ENCODE measurements at places on chromosomes 16 and 17.
A peak's percentile ranks its signal among the peaks of the same experiment; 100 is the strongest.

DNA sequence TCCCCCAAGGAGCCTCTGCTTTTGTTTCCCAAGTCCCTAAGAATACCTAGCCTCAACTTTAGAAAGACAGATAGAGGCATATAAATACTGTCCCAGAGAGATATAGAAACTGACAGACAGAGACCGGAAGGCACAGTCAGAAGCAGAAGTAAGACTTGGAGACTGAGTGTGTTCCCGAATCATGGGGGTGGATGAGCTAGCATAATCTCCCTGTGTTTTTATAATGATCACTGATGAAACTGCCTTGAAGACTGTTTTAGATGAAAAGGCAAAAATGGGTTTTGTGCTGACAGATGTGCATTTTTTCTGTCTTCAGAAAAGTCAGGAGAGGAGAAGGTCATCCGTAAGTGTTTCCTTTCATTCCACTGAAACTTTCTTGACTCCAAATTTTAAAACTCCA, 8.3 kb upstream of the PSMD3 start:
- DNase-seq, result no peak

- peak; percentile 54 for DNase-seq
Observed at GRCh38 chr17:75753514-75754377, 11.2 kb downstream of the GALK1 start.

DNA sequence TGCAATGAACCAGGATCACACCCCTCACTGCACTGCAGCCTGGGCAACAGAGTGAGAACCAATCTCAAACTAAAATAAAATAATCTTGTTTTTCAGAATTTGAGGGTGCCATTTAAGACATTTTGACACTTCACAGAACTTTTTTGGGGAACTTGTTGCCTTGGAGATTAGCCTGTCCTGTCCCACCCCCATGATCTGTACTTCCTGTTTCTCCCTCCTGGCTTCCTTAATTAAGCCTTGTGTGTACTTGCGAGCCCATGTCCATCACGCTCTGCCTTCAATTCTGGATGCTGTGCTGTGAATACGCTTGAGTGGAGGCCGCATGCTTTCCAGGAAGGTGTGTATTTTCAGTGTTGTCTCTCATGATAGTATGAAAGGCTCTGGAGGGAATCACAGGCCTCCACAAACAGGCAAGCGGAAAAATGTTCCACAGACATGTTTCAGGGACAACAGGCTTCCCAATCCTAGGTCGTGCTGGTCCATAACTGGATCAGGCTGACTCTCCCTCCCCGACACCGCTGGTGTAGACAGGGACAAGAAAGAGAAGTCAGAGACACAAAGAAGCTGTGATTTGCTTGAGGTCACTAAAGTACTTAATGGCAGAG, 56.9 kb downstream of the NOS2 start:
- no peak for DNase-seq

GRCh38 chr17:65633146-65633881, 71.9 kb upstream of the AXIN2 start:
- DNase-seq, result no peak

DNA sequence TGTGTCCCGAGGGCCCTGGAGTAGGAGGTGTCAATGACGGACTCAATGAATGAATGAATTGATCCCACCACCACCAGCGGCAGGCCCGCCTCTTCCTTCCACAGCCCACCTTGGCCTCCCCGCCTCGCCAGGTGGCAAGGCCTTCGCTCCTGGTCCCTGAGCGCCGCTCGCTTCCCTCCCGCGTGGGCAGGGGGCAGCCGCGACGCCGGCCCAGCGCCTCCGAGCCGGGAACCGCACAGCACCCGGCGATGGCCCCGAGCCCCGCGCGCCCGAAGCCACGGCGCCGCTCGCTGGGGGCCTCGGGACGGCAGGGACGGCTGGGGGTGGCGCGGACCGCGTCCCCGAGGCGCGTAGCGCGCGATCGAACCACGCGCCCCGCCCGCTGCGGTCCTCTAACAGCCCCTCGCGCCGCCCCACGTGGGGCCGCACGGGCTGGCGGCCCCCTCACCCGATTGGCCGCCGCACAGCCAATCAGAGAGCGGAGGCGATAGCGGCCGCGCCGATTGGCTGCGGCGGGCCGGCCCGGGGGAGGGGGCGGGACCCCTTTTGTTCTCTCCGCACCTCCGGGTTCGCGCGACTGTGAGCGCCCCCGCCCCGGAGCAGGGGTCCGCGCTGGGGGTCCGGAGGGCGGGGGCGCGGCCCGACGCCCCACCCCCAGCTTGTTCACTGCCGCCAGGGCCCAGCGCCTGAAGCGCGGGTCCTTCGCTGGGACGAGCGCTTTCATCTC, 31.4 kb downstream of the ACTG1 start:
- peak; percentile 36 for DNase-seq

- peak; percentile 27 for DNase-seq
Observed at GRCh38 chr17:75487351-75488070, 27.8 kb downstream of the CASKIN2 start.

- no peak for DNase-seq
Observed at GRCh38 chr17:76264425-76264754, 758 bp upstream of the UBALD2 start.

GRCh38 chr16:65981057-65981456, 385.4 kb upstream of the CDH5 start:
- no peak for DNase-seq

DNA sequence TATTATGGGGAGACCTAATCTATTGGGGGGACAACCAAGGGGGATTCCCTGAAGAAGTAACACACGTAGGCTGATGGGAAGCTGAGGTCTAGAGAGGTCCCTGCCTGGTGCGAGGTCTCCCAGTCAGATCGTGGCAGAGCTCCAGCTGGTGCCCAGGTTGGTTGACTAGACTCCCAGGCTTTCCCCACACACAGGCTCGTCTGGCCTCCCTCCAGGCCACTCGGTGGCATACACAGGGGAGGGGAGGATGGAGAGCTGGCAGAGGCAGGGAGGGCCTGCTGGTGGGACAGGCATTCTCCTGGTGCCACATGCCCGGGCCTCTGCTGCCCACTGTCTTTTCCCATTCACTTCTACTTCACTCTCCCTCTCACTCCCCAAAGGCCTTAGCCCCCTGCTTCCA, 8.5 kb upstream of the SOCS3 start:
- DNase-seq, result no peak

DNA sequence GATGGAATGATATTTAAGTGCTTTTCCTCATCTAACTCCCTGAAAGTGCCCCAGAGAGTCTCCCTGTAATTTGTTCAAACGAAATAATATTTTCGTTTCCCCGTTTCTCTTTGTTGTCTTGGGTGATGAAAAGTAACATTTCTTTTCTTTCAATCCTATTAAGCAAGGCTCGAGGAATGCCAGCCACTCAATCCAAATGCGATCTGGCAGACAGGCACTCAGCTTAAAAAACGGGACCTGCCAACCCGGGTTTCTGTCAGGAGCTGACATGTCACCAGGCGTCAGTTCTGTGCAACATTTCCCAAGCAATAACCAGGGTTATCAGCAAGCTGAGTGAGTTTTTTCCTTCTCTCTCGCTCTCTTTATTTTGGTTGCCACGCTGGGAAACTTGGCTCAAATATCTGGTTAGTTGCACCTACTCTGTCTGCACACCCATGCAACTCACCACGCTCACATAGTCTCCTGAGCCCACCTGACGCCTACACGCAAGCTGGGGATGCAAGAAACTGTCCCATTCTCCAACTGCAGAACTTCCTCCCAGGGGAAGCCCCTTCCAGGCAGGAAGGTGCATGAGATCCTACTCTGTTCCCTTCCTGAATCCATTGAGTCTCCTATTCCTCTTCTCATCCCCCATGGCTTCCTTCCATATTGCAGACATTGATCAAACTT, 208.2 kb downstream of the C16orf78 start:
- no peak for DNase-seq

Measured in stimulated activated CD8-positive, alpha-beta memory T cell treated with anti-CD3 and anti-CD28 coated beads, Interleukin-12 subunit alpha, Interleukin-12 subunit beta, amount 100 ng/mL, for 1 hour (primary cell).